Osteoblast (primary cell): ENCODE measurements at places on chromosomes 7 and 10. TPM values are rescaled to one million over a fixed set of nuclear protein-coding genes. Genes with fewer than 3 reads are reported as not detected.
A peak's percentile ranks its signal among the peaks of the same experiment; 100 is the strongest.

- DNase-seq = peak; percentile 25
These were observed 1.2 kb upstream of the ZNF746 start for GRCh38 chr7:149498811-149499210.

DNA sequence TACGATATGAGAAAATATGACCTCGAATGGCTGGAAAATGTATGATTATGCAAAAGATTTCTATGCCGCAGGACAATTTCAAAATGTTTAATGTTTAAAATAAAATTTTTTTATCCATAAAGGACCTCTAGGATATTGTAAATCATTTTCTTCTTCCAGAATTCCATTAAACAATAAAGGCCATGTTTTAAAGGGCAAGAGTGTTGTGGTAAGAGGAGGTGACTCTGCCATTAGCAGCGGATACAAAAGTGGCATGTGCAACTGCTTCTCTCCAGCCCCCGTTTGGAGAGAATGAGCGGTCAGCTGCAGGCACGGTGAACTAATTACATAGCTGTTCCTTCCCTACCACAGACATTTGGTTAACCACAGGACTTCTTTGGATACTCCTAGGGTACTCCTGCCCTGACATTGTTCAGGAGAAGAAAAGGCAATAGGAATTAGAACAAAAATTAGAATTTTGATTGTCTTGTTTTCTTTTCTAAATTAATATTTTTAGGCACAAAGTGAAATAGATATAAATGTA lies 63.8 kb downstream of the HBP1 start:
- DNase-seq = peak; percentile 44

DNA sequence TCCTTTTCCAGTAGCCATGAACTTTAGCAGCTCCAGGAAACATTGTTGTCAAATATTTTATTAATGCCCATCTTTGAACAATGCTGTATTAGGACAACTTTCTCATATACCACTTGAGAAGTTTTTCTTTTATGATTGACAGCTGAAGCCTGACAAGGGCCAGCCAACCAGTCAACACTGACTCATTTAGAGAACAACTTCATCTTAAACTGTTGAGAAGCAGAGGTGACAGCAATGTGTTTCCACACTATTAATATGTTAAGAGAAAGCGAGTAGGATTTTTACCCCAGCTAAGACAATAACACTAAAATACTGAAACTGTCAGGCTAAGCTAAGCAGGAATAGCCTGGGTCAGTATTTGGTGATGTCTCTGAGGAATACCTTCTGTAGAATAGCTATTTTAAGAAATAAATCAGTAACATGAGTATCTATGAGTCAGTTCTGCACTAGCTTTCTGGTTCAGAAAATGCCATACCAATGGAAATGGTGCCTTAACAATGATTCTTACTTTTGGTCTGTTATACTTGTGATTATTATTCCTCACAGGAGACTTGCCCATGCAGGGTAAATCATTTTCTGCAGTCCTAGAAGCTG lies 168.8 kb upstream of the POT1 start:
- DNase-seq = no peak

- no peak for DNase-seq
These were observed 17.6 kb downstream of the GPRIN2 start for GRCh38 chr10:46538717-46539426.

GRCh38 chr10:112883360-112884178 lies 66.5 kb upstream of the TCF7L2 start:
- no peak for DNase-seq

Gene ZNF273
- total RNA-seq = 5.1 and 7.1 TPM in 2 replicates

Gene VAX1
- not detected in 2 replicates for total RNA-seq

- DNase-seq = no peak
These were observed 400.5 kb downstream of the PTPRN2 start for GRCh38 chr7:158186864-158187693.

DNA sequence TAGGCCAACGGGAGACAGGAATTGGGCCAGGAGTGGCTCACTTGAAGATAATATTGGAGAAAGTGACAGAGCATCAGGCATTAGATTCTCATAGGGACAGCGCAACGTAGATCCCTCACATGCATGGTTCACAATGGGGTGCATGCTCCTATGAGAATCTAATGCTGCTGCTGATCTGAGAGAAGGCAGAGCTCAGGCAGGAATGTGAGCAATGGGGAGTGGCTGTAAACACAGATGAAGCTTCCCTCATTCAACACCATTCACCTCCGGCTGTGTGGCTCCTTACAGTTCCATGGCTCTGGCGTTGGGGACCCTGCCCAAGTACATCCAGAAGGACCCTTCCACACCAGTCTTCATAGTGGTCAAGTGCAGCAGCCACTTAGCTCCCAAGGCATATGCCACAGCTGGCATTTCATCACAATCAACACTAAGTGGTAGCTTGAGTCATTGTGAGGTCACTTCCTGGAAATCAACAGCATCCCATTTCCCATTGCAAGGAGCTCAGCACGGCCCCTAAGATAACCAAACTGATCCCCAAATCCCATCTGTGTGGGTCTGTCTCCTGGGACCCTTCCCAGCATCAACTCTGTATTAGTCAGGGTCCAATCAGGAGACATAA lies 174.5 kb downstream of the TPST1 start:
- peak; percentile 77 for DNase-seq

- no peak for DNase-seq
These were observed 30.9 kb upstream of the PLXDC2 start for GRCh38 chr10:19785366-19785765.

DNA sequence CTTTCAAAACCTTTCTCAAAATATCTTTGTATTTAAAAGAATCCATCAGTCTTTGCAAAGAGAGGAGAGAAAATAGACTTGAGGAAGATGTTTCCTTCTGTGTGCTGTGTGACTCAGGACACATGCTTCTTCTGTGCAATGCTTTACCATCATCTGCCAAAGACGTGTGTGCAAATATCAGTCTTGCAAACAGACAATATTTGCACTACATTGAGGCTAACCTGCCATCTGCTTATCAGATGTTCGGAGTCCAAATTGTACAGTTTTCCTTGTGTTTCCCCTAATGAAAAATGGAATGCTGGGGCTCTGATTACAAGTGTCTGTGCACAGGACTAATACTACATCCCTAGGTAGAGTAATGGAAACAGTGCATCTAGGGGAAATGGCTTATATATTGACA lies 353.1 kb upstream of the LRRTM3 start:
- DNase-seq = no peak

DNA sequence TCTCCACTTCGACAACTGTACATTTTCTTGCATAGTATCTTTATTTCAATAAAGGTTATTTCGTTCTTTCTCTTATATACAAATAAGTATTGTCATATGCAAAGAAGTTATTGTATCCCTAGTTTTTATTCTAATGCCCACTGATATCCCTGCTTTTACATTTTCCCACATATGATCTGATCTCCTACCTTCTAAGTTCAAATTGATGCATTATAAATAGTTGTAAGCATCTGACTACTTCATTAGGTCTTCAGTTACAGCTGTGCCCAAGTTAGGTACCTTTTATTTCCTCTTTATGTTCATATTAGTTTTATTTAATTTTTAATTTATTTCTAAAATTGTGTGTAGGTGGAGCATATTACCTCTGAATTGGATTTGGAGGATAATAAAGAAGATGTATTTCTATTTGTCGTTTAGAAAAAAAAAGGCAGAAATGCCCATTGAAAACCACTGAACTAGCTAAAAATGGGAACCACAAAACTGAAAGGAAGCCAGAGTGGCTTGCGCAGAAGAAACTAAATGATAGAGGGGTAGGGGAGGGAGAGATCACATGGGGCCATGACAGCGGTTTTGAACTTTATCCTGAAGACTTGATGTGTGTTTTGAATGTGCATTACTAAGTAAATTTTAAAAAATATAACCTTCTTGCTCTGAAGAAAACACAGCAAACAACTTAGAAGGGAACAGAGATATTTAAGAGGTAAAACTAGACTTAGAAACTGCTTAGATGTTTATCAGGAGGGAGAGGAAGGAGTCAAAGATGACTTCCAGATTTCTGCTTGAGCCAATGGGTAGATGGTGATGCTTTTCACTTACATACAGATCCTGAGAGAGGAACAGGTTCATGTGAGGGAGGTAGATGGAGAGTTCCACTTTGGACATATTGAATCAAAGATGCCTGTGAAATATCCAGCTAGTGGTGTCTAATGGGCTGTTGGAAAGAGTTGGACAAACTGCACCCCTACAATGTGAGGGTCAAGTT lies 9.3 kb upstream of the ZC3HAV1L start:
- DNase-seq = no peak

- DNase-seq = no peak
These were observed 561.5 kb upstream of the POT1 start for GRCh38 chr7:125491137-125491536.

DNA sequence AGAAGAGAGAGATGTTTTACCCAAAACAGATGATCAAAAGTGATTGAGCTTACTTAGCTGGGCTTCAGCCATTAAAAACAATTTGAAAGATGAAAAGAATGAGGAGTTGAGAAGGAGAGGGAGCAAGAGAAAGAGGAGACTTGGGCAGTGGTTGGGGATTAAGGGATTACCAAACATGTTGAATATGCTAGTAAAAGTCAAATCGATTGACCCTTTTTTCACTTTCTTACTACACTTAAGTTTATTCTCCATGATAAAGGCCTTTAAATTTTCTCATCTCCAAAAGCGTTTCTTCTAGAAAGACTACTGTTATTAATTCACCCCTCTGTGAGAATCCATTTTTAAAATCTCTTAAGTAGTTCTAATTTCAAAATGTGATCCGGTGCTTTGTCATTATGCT lies 1254.0 kb upstream of the PHF14 start:
- DNase-seq = no peak

DNA sequence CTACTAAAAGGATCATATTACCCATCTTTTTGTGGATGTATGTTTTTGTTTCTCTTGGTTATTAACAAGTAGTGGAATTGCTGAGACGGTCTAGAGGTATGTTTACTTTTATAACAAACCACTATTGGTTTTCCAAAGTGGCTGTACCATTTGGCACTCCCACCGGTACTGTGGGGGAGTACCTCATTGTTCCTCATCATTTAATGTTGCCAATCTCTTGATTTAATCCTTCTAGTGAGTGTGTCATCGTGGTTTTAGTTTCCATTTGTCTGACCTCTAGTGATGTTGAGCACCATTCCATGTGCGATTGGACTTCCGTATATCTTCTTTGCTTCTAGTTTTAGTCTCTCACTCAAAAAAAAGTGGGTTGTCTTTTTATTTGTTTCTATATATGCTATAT lies 50.4 kb downstream of the RBM33 start:
- peak; percentile 38 for DNase-seq

DNA sequence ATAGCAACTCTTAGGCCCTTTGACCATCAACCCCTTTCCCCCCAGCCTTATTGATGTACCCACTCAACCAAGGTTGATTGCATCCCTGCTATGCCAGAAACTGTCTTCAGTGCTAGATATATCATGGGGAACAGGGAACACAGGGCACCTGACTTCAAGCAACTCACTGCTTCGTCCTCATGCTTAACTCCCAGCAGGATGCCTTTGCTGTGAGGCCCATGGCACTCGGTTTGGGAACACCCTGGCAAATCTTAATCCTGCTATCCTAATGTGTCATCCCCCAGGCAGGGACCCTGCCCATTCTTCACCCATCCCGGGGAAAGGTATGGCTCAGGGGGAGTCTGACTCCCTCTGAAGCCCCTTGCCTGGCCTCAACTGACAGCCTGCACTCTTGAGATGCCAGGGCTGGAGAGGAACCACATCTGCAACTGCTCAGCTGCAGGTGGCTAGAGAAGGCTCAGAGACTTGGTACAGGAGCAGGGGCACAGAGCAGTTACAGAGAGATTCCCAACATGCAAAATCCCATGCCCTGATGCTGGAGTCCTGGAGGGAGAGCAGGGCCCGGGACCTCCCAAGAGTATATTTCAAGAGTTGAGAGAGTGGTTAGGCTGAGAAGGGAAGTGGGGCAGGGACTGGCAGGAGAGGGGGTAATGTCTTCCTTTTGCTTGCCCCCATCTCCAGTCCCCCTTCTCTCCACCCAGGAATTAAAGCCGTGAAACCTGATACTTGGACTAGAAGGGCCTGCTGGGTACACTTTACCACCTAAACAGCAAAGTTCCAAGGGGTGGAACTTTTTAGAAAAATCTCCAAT lies 2.4 kb upstream of the UNC5B start:
- DNase-seq = no peak

Gene CPEB3
- total RNA-seq = 1.1 and 1.2 TPM in 2 replicates

DNA sequence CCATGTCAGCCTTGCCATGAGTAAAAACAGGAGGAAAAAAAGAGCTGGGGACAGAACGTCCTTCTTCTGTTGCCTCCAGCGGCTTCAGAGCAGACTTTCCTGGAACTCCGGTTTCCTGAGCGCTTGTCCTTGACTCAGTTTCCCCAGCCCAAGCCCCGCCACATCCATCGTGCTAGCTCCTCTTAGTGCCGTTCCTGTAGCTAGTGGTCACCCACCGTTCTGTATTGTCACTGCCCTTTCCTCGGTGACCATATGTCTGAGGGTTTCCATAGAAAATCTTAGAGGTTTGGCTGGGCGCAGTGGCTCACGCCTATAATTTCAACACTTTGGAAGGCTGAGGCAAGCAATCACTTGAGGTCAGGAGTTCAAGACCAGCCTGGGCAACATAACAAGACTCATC lies 100.1 kb downstream of the CUX1 start:
- no peak for DNase-seq

DNA sequence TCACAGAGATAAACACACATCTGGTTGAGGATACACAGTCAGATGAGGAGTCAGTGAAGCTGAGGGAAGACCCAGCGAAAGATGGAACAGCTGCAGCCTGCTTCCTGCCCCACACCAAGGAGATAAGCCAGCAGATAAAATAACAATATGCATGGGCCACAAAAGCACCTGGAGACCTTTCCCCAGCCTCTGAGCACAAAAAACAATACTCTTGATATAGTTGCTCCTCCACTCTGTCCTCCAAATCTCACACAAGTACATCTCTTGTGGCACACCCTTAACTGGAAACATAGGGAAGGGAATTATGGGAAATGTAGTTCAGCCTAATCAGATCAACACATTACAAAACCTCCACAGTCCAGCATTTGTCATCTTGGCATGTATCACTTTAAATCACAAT lies 9.7 kb upstream of the FHIP2A start:
- DNase-seq = no peak

Gene SHTN1
- total RNA-seq = 2.2 and 2.4 TPM in 2 replicates

GRCh38 chr10:70106958-70107791 lies 25.4 kb downstream of the AIFM2 start:
- DNase-seq = no peak

- DNase-seq = no peak
These were observed 15.1 kb downstream of the PRSS2 start for GRCh38 chr7:142785841-142786250.

DNA sequence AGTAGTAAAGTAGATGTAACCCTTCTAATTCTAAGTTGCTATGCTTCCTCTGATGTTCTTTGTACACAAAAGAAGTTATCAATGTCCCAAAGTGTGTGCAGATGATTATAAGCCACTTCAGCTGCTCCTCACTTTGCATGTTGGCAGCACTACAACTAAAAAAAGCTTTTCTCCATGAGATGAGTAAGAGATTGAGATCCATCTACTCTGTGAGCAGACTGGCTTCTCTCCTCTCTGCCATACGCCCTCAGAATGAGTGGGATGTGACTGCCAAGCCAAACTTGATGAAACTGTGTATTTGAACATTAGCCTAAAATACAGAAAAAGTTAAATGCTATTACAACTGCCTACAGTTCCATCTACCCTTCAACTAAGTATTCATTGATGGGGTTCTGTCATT lies 102.9 kb upstream of the ETV1 start:
- DNase-seq = peak; percentile 3
